ENCODE measurements at places on chromosomes 12 and 14. TPM values are rescaled to one million over a fixed set of nuclear protein-coding genes. Genes with fewer than 3 reads are reported as not detected.

- no peak for DNase-seq
- H3K27me3 ChIP-seq, result no peaks in the 10 kb centered on the region
- H3K4me1 ChIP-seq, result no peaks in the 10 kb centered on the region
- no peak overlapping the region for H3K4me3 ChIP-seq
These were observed 14.4 kb downstream of the PLEKHG7 start for GRCh38 chr12:92717202-92717601.

Gene PIK3C2G
- total RNA-seq, result not detected

GRCh38 chr12:57420482-57420881 lies 10.4 kb downstream of the R3HDM2 start:
- peaks cover 28% of the 10 kb centered on the region for H3K4me1 ChIP-seq
- H3K27ac ChIP-seq, result no peak overlapping the region
- no peak for DNase-seq
- H3K27me3 ChIP-seq, result no peaks in the 10 kb centered on the region

Gene AVPR1A
- total RNA-seq, result 1.5 TPM

GRCh38 chr14:59328454-59328853 lies 136.7 kb downstream of the GPR135 start:
- peaks cover 63% of the 10 kb centered on the region for H3K36me3 ChIP-seq
- no peaks in the 10 kb centered on the region for H3K27me3 ChIP-seq
- H3K27ac ChIP-seq, result no peak overlapping the region
- DNase-seq, result no peak
- no peak overlapping the region for H3K4me3 ChIP-seq
- peaks cover 20% of the 10 kb centered on the region for H3K4me1 ChIP-seq

GRCh38 chr12:121942145-121942718 lies 23.8 kb downstream of the CFAP251 start:
- H3K27me3 ChIP-seq, result no peaks in the 10 kb centered on the region
- no peak overlapping the region for H3K4me3 ChIP-seq
- H3K27ac ChIP-seq, result no peak overlapping the region
